Right renal cortex interstitium (tissue), 3 donors: ENCODE measurements at places on chromosomes 7 and 10. TPM values are rescaled to one million over a fixed set of nuclear protein-coding genes. Genes with fewer than 3 reads are reported as not detected.

- DNase-seq = no peak
Observed at GRCh38 chr10:77829356-77829755, 97.2 kb downstream of the DLG5 start.

DNA sequence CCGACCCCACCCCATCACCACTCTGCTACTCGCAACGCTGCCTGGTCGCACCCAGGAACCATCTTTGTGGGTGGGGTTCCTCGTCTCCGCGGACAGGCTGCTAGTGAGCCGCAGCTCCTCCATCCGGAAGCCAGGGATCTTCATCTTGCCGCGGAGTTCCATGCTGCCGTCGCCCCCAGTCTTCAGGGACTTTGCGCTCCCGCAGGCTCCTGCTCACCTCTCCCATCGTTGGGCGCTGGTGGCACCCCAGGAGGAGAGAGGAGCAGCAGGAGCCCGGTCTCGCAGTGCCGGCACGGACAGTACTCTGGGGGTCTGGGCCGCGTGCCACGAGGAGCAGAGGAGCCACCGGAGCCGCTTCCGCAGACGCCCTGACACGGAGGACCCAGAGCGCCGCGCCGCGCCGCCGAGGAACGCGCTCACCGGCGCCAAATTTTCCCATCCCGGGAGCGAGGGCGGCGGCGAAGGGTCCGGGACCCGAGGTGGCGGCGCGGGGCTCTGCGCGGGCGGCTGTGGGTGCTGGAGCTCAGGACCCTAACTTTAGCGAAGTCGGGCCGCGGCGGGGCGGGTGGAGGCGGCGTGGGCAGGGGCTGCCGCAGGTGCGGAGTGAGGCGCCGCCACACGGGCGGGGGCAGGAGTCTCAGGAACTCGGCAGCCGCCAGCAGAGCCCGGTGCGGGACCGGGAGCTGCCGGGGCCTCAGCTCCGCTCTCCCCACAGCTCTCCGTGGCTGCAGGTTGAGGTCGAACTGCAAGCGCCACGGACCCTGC, 750.1 kb upstream of the SORCS1 start:
- no peak for DNase-seq

ALKBH4 gene
- 9.7 TPM for polyA plus RNA-seq

- no peak for DNase-seq
Observed at GRCh38 chr7:46781901-46782439, 799.9 kb downstream of the TNS3 start.

- no peak for DNase-seq
Observed at GRCh38 chr7:140773104-140773503, 76.6 kb downstream of the NDUFB2 start.

- DNase-seq = peak; percentile 63
Observed at GRCh38 chr10:52216852-52217251, 97.2 kb upstream of the DKK1 start.

CCNY gene
- polyA plus RNA-seq = 119 TPM
